ENCODE measurements at places on chromosomes 5 and 9. TPM values are rescaled to one million over a fixed set of nuclear protein-coding genes. Genes with fewer than 3 reads are reported as not detected.

CHSY3 gene
- total RNA-seq = 1.7 TPM

GLRA1 gene
- not detected for total RNA-seq

DIRAS2 gene
- total RNA-seq = 2.8 TPM

ANKRD18B gene
- total RNA-seq = 3.8 TPM

CNTNAP3B gene
- 4.9 TPM for total RNA-seq

BTNL8 gene
- total RNA-seq = not detected

FOXI1 gene
- total RNA-seq = not detected

PLPPR1 gene
- not detected for total RNA-seq

EPB41L4B gene
- 11.0 TPM for total RNA-seq

WNT8A gene
- not detected for total RNA-seq

PCDHGA12 gene
- 3.6 TPM for total RNA-seq

WDR38 gene
- not detected for total RNA-seq

ZBTB6 gene
- total RNA-seq = 12.8 TPM

ECSCR gene
- total RNA-seq = not detected

SV2C gene
- total RNA-seq = 0.04 TPM

ORM2 gene
- total RNA-seq = not detected

GABBR2 gene
- 9.7 TPM for total RNA-seq

TMOD1 gene
- 0.08 TPM for total RNA-seq

RICTOR gene
- 23.3 TPM for total RNA-seq

BTF3 gene
- total RNA-seq = 668 TPM

EDIL3 gene
- 41.7 TPM for total RNA-seq

PURA gene
- total RNA-seq = 7.1 TPM

SHISAL2B gene
- total RNA-seq = not detected

DOLK gene
- total RNA-seq = 30.8 TPM

ANXA2R gene
- 0.79 TPM for total RNA-seq

ENTPD2 gene
- total RNA-seq = 0.21 TPM

KCNV2 gene
- total RNA-seq = not detected

CA9 gene
- 0.27 TPM for total RNA-seq

GRHPR gene
- 142 TPM for total RNA-seq

SLC24A2 gene
- not detected for total RNA-seq

OR1L8 gene
- total RNA-seq = not detected

NUTM2G gene
- not detected for total RNA-seq

PCDHGC4 gene
- total RNA-seq = 0.62 TPM

ENHO gene
- not detected for total RNA-seq

SCAI gene
- total RNA-seq = 5.8 TPM

PPP2R2B gene
- total RNA-seq = 0.62 TPM

PCDHB10 gene
- total RNA-seq = 3.4 TPM

PRR16 gene
- total RNA-seq = 1.0 TPM

SDHA gene
- 77.4 TPM for total RNA-seq

PDCD1LG2 gene
- 1.8 TPM for total RNA-seq

PCDHA11 gene
- 1.2 TPM for total RNA-seq

CXXC5 gene
- 167 TPM for total RNA-seq

Data from kidney epithelial cell (primary cell).